ENCODE measurements at places on chromosomes 3 and 15.

DNA sequence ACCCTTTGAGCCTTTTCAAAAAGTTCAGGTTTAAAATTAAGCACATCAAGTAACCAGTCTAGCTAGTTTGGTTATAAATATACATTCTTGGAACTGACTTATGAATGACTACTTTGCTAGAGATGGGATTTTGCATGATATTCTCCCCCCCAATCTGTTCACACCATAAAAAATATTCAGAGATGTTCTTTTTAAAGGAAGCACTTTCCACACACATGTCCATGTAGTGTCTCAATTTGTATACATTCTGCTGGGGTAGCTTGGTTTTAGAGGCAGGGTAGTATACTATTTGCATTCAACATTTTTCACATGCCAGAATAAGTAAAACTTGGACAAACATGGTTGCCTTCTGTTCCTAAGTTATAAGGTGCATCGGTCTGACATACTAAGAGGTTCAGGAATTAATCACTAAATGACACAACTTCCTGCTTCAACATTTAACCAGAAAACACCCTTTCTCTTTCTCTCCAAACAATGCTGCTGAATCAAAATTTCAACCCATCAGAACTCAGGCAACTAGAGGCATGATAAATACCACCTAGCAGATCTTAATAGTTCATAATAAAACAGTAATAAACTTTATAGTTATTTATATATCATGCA lies 57.0 kb downstream of the SUMF1 start:
- DNase-seq, result no peak

- peak; percentile 39 for DNase-seq
These were observed at the start of gene CMTM8 for GRCh38 chr3:32238453-32239306. TSS of gene CMTM8 (plus strand) at chr3:32238680. CDS start at chr3:32238973, 293 bp downstream.

- no peak for DNase-seq
These were observed 112.9 kb upstream of the ARHGEF3 start for GRCh38 chr3:56914646-56915045.

DNA sequence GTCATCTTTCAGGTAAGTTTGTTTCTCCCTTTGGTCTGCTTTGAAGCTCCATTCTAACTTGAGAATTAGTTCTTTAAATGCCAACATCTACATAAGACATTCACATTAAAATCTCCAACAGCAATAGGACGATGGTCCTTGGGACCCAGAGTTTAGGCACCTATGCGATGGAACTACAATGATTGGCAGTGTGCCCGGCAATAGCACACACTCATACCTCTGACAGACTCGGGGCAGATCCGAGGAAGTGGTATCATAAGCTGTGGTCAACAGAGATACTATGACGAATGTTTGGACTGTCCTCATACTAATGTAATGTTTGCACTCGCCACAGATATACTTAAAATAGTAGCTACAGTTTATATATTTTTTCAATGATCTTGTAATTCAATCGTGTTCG lies 34.2 kb upstream of the NR2F2 start:
- DNase-seq, result no peak

DNA sequence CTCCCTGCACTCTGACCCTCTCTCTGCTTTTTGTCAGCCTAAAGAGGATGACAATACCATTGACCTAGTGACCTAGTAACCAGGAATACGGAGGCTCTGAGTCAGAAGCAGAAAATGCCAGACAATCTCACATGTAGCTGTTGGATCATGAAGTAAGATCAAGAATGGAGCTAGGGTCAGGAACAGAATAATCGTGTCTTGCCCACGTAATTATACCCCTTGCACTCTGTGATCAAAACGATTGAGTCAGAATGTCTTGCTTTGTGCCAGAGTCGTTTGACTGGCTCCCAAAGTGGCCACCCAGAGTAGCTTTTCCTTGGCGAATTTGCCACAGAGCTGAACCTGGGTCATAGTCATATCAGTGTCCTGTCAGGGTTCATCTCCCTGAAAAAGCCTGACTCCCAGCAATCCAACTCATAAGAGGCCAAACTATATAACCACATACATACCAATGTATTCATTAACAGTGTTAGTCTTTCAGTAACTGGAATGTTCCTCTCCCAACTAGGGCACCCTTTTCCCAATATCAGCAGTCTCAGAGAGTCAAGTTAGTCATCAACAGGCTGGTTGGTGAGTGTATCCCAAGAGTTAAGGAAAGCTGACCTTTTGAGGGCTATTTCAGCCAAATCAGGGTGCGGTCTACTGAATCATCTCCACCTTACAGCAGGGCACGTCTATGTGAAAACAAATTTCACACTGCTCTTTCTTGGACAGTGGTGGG lies 5.0 kb upstream of the CDV3 start:
- no peak for DNase-seq

- DNase-seq, result no peak
These were observed 4.3 kb downstream of the CHAC1 start for GRCh38 chr15:40957581-40958051.

- no peak for DNase-seq
These were observed 5.4 kb downstream of the VILL start for GRCh38 chr3:37995652-37996641.

DNA sequence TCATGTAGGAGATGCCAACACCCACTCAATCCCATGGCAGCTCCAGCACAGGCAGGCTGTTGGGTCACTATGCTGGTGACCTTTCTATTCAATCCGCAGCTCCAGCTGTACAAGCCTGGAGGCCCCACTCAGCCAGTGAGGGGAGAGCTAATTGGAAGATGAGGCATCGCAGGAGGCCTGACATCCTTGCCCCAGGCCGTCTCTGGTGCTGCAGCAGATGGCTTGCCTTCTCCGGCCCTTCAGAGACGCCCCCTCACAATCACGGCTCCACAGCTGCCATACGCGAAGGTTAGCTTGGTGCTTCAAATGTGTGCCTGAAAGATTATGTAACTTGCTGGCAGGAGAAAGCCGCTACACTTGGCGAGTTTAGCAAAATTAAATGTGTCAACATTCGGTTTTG lies 104.2 kb upstream of the CLSTN2 start:
- DNase-seq, result no peak

DNA sequence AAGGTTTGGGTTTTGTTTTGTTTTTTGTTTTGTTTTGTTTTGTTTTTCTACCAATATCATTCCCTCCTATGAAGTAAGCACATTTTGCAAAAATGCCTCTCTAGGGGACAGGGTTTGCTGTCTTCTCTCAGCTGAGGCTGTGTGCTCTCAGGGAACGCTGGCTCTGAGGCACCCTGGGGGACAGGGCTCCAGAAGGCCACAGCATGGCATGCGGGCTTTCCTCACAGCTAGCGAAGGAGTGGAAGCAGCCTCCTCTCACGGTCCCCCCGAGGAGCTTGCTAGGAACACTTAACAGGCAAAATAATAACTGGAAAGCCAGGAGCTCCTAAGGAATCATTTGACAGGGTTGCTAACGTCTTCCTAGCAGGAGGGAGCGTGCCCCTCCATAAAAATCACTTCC lies 227.7 kb upstream of the ST8SIA2 start:
- DNase-seq, result no peak

DNA sequence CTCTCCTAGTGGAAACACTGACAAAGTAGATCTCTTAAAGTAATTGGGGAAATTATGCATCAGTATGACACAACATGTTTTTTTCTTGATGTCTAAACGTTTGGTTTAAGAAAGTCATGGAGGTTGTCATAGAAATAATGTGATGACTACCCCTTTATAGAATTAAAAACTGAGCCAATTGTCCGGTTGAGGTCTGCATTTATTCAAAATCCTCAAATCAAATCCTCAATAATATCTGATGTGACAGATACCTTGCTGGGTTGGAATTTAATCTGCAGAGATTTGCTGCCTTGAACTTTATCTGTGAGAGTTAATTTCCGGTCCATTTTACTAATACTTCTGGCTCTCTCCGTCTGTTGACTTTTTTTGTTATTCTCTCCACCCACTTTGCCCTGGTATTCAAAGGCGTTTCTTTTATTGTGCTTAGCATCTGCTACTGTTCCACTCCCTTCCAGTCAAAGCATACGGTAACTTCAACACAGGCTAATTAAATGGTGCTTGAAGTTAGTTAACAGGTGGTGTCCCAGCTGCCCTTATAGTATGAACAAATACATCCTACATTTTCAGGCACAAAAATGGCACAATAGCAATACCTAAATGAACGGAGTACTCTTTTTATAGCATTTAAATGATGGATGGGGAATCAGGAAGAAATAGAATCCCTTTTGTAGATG lies 628.3 kb downstream of the ROBO1 start:
- no peak for DNase-seq

DNA sequence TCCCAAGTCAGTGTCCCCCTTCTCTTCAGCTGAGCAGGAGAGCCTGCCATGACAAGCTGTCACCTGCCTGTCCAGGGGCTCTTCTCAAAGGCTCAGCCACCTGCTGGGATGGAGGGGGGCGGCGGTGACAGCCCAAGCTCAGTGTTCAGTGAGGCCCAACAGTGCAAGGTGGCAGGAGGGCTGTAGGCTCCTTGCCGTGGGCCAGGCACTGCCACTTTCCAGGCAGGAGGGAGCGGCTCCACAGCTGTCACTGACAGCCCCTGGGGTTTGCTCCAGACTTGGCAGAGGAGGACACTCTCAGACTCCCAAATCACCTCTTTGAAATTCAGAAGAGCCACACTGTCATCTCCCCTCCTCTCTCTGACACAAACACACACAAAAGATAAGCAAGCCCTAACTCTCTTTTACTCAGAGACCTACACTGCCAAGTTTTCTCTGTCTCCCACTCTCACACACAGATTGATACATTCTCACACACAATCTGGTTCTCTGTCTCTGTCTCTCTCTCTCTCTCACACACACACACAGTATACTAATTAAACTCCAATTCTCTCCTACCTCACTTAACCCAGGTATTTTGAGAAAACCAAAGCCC lies 443.3 kb downstream of the EPHB1 start:
- no peak for DNase-seq

GRCh38 chr3:107216711-107217110 lies 160.5 kb upstream of the CCDC54 start:
- no peak for DNase-seq

GRCh38 chr3:49470714-49471420 lies 800 bp downstream of the DAG1 start:
- no peak for DNase-seq

- no peak for DNase-seq
These were observed 7.6 kb downstream of the ARPC4 start for GRCh38 chr3:9800529-9800928.

DNA sequence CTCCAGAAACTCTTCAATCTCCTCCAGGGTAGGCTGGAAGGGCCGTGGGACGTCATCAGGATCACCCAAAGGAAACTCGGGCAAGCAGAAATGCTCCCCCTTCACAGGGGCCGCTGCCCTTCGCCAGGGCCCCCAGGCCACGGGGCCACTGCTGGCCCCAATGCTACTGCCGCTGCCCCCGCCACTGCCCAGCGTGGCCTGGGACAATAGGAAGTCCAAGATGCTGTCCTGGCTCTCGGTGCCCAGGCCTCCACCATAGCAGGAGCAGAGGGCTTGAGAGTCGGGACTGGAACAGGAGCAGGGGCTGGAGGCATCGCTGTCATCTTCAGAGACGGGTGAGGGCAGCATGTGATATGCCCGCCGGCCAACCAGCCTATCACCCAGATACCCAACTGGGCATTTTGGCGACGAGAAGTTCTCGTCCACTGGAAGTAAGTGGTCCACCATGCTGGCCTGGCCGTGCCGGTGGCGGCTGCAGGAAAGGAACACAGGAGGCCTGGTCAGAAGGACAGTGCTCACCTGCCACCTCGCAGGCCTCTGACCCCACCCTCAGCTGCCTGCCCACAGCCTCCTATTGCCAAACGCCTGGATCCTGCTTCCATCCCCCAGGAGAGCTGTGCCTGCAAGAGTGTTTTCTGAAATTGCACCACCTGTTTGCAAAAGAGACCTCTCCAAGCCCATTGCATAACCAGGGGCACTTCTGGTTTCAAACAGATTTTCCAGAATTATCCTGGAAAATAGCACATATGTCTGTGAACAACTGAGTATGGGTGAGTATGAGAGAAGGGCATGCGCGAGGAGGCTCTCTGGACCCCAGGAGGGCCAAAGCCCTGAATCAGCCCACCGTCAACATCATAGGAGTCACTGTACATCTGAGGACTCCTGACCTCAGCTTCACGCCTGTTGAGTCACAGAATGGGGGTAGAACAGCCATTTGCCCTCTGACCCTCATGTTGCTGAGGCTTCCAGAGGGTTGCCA lies 4.4 kb downstream of the KLF15 start:
- no peak for DNase-seq

DNA sequence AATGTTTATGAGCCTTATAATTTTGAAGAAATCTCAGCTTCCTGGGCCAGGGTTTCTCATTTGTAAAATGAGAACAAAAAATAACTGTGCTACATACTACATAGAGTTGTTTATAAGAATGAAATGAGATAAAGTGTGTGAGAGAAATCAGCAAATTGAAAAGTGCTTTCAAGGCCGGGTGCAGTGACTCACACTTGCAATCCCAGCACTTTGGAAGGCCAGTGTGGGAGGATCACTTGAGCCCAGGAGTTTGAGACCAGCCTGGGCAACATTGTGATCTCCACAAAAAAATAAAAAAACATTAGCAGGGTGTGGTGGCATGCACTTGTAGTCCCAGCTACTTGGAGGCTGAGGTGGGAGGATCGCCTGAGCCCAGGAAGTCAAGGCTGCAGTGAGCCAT lies 22.4 kb downstream of the FOXB1 start:
- DNase-seq, result no peak

GRCh38 chr3:130565224-130565623 lies 48.2 kb downstream of the COL6A6 start:
- no peak for DNase-seq

- no peak for DNase-seq
These were observed 66.0 kb downstream of the ST6GAL1 start for GRCh38 chr3:186996356-186996755.

GRCh38 chr15:69299943-69300588 lies 1.4 kb downstream of the PAQR5 start:
- DNase-seq, result no peak

DNA sequence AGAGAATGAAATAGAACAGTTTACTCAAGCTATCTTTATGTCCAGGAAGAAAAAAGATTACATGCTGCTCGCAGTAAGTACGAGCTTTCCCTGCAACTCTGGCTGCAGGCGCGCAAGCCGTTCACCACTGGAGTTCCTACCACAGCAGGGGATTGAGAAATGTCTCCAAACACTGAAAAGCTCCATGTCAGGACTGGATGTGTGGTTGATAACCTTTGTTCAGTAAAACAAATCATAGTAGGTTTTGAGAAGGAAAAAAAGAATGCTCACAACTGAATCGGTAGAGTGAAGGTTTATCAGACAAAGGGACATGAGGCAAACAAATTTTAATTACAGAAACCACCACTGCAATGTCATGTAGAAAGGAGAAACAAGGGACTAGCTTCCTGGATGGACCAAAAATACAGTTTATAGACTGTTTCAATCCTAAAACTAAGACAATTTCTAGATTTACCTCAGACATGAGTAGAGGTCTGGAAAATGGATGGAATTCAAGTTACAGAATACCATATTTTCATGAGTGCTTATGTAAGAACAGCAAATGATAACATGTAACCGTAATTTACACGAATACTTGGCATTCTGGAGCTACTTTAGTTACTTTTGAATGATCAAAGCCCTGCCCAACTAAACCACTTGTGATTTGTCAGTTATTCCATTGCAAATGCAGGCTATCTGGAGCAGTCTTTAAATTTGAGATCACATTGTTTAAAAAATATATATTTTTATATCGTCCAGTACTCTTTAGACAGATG lies 471.1 kb downstream of the SHQ1 start:
- DNase-seq, result no peak
